ENCODE measurements at places on chromosomes 3 and 15. TPM values are rescaled to one million over a fixed set of nuclear protein-coding genes. Genes with fewer than 3 reads are reported as not detected.
A peak's percentile ranks its signal among the peaks of the same experiment; 100 is the strongest.

CCDC9B gene
- total RNA-seq, result 19.7 TPM

DCUN1D1 gene
- total RNA-seq, result 48.9 TPM

LACTB gene
- total RNA-seq, result 41.7 TPM

DNA sequence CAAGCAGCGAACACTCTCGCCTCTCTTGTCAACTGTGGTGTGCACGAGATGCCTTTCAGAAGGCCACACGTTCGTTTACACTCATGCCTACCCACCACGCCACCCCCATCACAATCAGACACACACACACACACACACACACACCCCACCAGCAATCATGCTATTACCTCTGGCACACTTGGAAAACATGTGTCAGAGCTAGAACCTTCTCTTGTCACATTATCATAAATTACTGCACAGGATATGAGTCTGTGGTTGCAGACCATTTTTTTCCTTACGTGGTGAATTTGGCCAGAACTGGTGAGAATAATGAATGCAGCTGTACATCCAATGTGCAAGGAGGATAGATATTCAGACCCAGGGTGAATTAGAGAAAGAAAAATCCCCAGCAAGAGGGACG is 52.4 kb downstream of the TRIM69 start:
- no peaks in the 10 kb centered on the region for H3K4me1 ChIP-seq
- H3K27ac ChIP-seq, result no peak overlapping the region
- peaks cover 21% of the 10 kb centered on the region for H3K27me3 ChIP-seq
- no peaks in the 10 kb centered on the region for H3K36me3 ChIP-seq

DNA sequence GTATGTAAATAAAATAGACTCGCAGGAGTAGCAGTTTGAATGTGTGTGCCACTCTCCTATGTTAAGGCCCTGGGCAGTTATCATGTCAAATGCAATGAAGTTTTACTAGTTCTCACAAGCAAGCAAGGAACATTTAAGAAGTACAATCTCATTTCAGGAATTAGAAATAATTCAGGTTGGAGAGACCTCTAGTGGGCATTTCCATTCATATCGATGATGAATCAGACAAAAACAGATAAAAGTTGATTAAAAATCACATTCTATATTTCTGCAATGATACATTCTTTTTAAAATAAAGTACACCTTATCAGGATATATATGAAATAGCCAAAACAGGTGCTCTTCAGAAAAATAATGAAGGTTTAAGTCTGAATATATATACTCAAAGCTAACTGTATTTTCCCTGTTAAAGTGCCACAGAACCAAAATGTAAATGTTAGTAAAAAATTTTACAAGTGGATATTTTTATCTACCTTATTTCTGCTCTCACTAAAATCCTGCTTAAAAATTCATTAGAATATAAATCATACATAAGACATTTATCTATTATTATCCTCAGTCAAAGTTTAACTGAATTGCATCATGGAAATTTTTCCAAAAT is 492.4 kb upstream of the FRG2C start:
- H3K36me3 ChIP-seq, result no peaks in the 10 kb centered on the region
- no peak overlapping the region for H3K4me3 ChIP-seq
- H3K27me3 ChIP-seq, result no peaks in the 10 kb centered on the region
- DNase-seq, result peak; percentile 6
- H3K27ac ChIP-seq, result no peak overlapping the region
- H3K4me1 ChIP-seq, result no peaks in the 10 kb centered on the region

GRCh38 chr3:111741181-111741580 is 117.9 kb upstream of the PHLDB2 start:
- no peak for DNase-seq
- H3K4me3 ChIP-seq, result no peak overlapping the region
- H3K36me3 ChIP-seq, result no peaks in the 10 kb centered on the region
- peaks cover 17% of the 10 kb centered on the region for H3K4me1 ChIP-seq
- H3K27ac ChIP-seq, result no peak overlapping the region

GRCh38 chr3:58012302-58012701 is 4.1 kb downstream of the FLNB start:
- H3K27ac ChIP-seq, result no peak overlapping the region
- H3K4me3 ChIP-seq, result no peak overlapping the region
- H3K36me3 ChIP-seq, result peaks cover 5% of the 10 kb centered on the region
- peaks cover 24% of the 10 kb centered on the region for H3K4me1 ChIP-seq
- H3K27me3 ChIP-seq, result no peaks in the 10 kb centered on the region

- H3K27me3 ChIP-seq, result no peaks in the 10 kb centered on the region
- no peak overlapping the region for H3K27ac ChIP-seq
- peaks cover 3% of the 10 kb centered on the region for H3K36me3 ChIP-seq
- H3K4me3 ChIP-seq, result no peak overlapping the region
- DNase-seq, result no peak
Observed at GRCh38 chr15:90423801-90424319, 35.8 kb downstream of the IQGAP1 start.

DNA sequence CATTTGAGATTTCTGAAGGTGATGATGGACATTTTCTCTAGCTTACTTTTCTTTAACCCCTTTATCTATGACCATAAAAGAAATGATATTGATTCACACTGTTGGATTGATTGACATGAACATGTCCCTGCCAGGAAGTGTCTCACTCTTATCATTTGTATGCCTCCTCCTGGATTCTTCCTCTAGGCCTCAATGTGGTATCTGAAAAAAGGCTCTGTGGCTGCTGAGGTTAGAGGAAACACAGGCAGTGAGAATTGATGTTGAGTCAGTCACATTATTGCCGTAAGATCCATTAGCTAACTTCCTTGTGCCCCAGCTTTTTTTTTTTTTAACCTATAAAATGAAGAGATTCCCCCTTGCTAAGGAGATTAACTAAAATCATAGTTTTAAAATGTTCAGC is 8.0 kb upstream of the THRB start:
- no peak for DNase-seq
- H3K4me3 ChIP-seq, result no peak overlapping the region
- no peaks in the 10 kb centered on the region for H3K4me1 ChIP-seq
- H3K27me3 ChIP-seq, result no peaks in the 10 kb centered on the region
- H3K36me3 ChIP-seq, result no peaks in the 10 kb centered on the region
- no peak overlapping the region for H3K27ac ChIP-seq

DNA sequence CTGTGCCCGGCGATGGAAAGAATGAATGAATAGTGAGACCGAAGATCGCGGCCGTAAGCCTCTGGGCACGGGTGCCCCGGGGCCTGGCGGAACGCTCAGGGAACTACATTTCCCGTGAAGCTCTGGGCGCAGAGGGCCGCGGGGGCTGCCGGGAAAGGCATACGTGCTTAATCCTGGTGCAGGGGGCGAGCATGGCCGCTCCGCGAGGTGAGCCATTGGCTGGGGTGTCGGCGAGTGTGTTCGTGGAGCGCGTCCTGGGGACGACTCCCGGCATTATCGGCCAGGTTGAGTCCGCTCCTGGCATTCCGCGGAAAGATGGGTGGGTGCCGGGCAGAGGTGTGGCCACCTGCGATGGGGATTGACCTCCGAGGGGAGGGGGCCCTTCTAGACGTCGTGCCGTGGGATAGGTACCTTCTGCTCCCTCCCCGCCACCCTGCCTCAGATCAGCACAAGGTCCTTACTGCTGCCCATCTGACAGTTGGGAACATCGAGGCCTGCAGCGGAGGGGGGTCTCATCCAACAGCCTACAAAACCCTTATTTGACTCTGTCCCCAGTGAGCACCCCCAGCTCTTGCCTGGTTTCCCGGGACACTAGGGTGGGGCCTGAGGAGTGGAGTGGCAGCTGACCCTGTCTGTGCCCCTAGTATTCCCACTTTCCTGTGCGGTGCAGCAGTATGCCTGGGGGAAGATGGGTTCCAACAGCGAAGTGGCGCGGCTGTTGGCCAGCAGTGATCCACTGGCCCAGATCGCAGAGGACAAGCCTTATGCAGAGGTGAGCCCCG is at the start of gene MPI:
TSS of gene MPI (plus strand) at position 160 of the 782 bp plus-strand sequence. CDS start at position 192, 32 bp downstream.
- peak; percentile 68 for DNase-seq
- peak within 1 kb of the TSS; percentile 84 for H3K27ac ChIP-seq
- H3K4me3 ChIP-seq, result peak within 1 kb of the TSS; percentile 73

GRCh38 chr3:99637368-99638111 is 854 bp upstream of the COL8A1 start:
- peaks cover 7% of the 10 kb centered on the region for H3K4me1 ChIP-seq
- H3K36me3 ChIP-seq, result no peaks in the 10 kb centered on the region
- peak overlapping the region; percentile 97 for H3K27ac ChIP-seq
- DNase-seq, result peak; percentile 90
- peak overlapping the region; percentile 62 for H3K4me3 ChIP-seq

DNA sequence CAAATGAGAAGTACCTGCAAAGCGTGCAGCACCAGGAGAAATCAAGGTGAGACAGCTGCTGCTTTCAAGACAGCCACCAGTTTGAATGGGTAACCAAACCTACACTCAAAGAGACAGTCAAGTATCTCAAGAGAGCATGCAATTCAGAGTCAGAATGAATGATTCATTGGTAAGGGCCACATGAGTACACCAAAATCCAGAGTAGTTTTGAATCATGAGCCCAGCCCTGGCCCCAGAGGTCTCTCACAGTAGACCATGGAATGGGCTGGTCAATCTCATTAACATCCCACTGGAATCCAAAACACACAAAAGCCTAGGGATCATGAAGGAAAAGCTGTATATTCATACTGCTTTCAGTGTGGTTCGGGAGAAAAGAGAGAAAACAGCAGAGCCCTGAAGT is 242.8 kb downstream of the TBL1XR1 start:
- H3K4me3 ChIP-seq, result no peak overlapping the region
- no peak for DNase-seq
- H3K4me1 ChIP-seq, result peaks cover 6% of the 10 kb centered on the region
- H3K36me3 ChIP-seq, result no peaks in the 10 kb centered on the region
